ENCODE measurements at places on chromosomes 16 and 17.

- no peak for DNase-seq
Observed at GRCh38 chr17:77391668-77392375, 251.1 kb downstream of the SEC14L1 start.

- DNase-seq: no peak
Observed at GRCh38 chr16:68005786-68006286, 6.6 kb upstream of the DPEP2 start.

DNA sequence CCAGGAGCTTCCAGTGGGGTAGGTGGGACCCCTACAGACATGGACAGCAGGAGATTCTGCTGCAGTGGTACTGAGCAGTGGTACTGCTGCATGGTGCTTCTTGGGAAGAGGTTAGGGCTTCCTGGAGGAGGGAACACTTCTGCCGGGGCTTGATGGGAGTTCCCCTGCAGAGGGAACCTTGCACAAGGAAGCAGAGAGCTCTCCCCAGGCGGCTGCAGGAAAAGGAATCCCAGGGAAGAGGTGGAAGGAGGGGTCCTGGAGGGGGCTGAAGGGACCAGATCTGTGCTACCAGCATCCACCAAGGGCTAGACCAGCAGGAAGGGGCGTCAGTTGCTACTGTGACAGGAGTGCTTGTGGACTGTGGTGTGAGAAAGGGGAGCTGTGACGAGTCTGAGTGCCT is 10.6 kb downstream of the RIPOR1 start:
- no peak for DNase-seq

GRCh38 chr17:38897176-38897575 is 27.3 kb downstream of the LASP1 start:
- DNase-seq: no peak

GRCh38 chr16:88078111-88078775 is 127.0 kb downstream of the BANP start:
- no peak for DNase-seq

DNA sequence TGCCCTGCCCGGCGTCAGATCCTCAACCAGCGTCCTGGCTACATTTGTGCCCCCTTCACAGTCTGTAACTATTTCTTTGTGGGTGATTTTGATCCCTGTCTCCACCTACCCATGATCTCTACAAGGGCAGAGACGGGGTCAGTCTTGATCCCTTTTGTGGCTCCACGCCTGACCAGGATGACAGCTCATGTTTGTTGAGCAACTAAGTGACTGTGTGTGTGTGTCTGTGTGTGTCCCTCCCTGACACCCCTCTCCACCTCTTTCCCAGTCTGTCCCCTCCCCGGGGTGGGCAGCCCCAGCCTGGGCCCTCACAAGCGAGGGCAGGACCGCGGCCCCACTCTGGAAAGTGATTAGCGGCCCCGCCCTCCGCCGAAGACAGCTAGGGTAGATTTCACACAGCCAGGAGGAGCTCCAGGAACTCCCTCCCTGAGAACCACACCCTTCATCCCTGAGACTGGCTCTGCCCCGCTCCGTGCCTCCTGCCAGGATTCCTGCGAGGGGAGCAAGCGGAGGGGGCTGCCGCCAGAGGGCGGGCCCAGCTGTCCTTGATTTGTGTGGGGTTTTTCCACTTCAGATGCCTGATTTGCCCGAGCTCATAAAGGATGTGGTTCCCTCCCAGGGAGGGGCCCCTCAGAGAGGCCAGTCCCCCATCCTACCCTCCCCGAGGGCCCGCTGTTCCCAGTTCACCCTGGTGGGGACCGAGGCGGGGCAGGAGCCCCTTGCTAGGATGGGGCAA is 5.3 kb upstream of the HS3ST6 start:
- DNase-seq: no peak

- no peak for DNase-seq
Observed at GRCh38 chr16:85190572-85190971, 78.3 kb upstream of the CIBAR2 start.

DNA sequence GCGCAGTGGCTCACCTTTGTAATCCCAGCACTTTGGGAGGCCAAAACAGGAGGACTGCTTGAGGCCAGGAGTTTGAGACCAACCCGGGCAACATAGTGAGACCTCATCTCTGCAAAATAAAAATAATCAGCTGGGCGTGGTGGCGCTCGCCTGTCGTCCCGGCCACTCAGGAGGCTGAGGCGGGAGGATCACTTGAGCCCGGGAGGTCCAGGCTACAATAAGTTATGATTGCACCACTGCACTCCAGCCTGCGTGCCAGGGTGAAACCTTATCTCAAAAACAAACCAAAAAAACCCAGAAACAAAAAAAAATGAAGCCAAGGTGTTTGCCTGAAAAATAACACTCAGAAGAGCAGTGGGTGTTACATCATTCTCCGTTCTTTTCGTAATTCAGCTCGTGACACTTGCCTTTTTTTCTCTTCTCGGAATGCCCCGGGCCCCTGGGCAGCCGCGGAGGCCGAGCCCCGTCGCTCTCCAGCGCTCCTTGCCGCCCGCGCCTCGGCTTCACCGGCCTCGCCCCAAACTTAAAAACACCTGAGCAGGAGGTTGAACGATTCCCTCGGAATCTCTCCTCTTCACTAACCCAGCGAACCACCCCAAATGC is 17.0 kb downstream of the PRCD start:
- DNase-seq: no peak

DNA sequence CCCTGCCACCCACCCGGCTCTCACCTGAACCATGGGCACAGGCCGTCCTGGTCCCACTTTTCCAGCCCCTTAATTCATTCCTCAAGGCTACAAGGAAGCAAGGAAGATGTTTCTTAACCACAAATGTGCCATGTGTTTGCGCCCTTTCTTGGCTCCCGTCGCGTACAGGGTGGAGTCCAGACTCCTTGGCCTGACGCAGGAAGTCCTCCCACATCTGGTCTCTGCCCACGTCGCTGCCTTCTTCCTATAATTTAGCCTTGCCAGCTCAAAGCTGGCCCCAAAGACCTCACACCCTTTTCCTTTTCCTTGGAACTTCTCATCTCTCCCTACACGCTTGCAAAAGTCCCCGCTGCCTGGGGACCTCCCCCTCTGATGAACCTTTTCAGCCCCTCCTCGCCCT is 38.8 kb upstream of the BHLHA9 start:
- DNase-seq: no peak

GRCh38 chr17:17877529-17878358 is 41.0 kb upstream of the SREBF1 start:
- DNase-seq: no peak

DNA sequence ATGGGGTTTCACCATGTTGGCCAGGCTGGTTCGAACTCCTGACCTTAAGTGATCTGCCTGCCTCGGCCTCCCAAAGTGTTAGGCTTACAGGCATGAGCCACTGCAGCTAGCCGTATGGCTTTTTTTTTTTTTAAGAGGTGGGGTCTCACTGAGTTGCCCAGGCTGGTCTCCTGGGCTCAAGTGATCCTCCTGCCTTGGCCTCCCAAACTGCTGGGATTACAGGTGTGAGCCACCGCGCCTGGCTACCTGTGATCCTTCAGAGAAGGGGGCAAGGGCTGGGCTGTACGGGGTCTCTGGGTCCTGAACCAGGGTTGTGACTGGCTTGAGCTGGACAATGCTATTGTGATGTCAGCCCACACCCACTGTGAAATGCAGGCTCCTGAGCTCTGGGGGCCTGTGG is at the start of gene RNF151:
Gene RNF151 (plus strand): TSS at position 397 of the 400 bp plus-strand sequence. CDS start 26 bp downstream, outside the sequence.
- no peak for DNase-seq

GRCh38 chr17:45101883-45102811 is 30.2 kb downstream of the PLCD3 start:
- DNase-seq: no peak

DNA sequence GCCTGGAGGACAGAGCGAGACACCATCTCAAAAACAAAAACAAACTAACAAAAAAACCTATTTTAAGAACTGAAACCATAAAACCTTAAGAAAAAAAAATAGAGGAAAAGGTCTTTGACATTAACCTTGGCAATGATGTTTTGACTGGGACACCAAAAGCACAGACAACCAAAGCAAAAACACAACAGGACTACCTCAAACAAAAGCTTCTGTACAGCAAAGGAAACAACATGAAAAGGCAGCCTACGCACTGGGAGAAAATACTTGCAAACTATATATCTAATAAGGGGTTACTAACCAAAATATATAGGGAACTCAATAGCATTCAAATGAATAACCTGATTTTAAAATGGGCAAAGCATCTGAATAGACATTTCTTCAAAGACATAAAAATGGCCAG is 32.3 kb downstream of the CDR2 start:
- no peak for DNase-seq

GRCh38 chr16:17804857-17805256 is 334.1 kb upstream of the XYLT1 start:
- no peak for DNase-seq

DNA sequence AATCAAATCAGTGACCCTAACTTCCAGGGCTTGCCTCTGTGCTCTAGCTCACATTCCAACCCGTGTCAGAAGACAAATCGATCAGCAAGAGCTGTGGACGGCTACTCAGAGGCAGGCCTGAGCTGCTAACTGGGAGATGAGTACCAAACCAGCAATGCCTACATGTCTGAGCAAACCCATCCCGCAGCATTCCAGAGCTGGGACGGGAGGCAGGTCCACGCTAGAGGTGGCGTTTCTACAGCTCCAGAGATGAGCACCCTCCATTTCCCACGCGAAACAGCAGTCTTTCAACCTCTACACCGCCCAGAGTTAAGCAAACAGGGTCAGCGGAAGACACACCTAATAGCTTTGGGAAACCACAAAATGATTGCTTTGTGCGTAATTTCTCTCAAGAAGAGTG is 6.5 kb downstream of the NXN start:
- DNase-seq: no peak

DNA sequence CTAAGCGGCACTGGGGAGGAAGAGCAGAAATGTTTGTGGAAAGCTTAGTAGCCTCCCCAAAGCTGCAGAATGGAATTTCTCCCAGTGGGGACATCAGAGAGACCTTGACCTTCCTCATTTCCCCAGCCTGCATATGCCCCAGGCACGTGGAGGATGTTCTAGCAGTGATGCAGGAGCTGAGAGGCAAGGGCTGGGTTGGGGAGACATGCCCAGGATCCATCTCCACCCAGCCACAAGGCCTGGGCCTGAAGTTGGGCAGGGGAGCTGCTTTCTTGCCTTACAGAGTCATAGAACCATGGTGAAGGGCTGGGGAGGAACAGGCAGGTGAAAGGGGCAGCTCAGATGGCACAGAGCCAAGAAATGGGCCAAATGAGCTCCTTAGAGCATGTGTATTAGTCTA is 104.0 kb downstream of the TMEM132E start:
- DNase-seq: no peak

All from GM10248 (cell line).